Pancreas (tissue), 10 donors: ENCODE measurements at places on chromosomes 16 and 17.
A peak's percentile ranks its signal among the peaks of the same experiment; 100 is the strongest.

- DNase-seq = no peak
Observed at GRCh38 chr16:6104428-6104827, 1006.8 kb upstream of the EEF2KMT start.

DNA sequence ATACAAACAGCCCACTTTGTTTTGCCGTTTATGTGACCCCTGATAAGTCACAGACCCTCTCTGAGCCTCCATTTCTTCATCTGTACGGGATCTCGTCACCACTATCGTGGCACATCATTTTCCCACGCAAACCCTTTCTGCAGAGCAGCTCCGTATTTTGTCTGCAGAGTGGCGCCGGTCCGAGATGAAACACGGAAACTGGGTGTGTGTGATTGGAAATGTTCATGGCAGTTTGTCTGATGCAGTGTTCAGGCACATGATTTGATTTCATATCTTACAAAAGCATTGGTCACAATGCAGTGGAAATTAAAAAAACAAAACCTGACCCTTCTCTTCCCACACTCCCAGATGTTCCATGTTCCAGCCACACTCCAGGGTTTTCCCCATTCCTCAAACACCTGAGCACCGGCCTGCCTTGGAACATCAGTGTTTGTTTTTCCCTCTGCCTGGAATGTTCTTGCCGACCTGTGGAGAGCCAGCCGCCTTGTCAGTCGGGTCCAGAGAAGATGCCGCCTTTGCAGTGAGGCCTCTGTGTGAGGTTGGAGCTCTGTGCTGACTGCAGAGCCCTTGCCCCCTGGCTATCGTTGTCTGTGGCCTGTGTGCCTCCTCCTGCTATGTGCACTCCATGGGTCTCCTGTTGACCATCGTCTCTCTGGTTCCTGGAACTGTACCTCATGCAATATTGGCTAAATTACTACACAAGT is 39.2 kb downstream of the NT5M start:
- DNase-seq = no peak

DNA sequence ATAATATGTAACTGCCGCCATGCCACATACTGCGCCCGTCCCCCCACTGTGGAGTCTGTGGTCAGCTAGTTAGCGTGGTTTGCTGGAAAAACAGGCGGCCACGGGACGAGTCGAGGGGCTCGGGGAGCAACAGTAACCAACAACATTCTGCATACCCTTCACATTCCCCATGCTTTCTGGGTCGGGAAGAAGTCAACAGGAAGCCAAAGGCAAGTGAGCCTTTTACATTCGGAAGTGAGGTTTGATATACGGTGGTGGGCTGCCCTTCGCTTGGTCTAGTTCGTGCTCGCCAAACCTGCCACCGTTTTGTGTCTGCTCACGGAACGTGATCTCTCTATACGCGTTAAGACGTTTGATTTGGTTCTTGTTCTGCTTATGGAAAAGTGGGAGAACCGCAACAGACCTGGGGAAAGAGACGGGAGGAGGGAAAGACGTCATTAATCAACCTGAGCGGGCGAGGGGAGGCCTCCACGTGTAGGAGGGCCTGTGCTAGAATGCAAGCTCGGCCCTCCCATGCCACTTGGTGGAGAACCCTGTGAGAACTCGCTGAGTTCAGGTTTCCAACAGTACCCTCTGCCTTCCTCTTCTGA is 28.9 kb upstream of the CFAP20 start:
- no peak for DNase-seq

DNA sequence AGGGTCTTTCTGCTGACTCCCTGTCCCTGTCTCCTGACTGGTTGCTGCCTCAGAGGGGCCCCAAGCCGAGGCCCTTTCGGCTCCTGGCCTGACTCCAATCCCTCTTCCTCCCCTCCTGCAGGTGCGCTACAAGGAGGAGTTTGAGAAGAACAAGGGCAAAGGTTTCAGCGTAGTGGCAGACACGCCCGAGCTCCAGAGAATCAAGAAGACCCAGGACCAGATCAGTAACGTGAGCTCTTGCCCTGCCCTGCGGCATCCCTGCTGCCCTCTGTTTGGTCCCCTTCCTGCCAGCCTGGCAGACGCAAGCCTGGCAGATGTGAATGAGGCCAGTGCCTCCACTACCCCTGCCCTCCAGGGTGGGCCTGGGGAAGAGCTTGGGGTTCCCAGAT is 27.1 kb upstream of the LASP1NB start:
- no peak for DNase-seq

- peak; percentile 70 for DNase-seq
Observed at GRCh38 chr17:7589204-7589868, 558 bp downstream of the SOX15 start.
